ENCODE measurements at places on chromosomes 6 and 20.

- no peak for DNase-seq
Observed at GRCh38 chr6:42390228-42390934, 61.3 kb downstream of the TRERF1 start.

- DNase-seq = no peak
Observed at GRCh38 chr20:61233590-61233989, 18.5 kb upstream of the CDH4 start.

GRCh38 chr6:24445704-24446103, 43.0 kb downstream of the MRS2 start:
- no peak for DNase-seq

- DNase-seq = no peak
Observed at GRCh38 chr20:57592263-57593092, 27.7 kb downstream of the ZBP1 start.

DNA sequence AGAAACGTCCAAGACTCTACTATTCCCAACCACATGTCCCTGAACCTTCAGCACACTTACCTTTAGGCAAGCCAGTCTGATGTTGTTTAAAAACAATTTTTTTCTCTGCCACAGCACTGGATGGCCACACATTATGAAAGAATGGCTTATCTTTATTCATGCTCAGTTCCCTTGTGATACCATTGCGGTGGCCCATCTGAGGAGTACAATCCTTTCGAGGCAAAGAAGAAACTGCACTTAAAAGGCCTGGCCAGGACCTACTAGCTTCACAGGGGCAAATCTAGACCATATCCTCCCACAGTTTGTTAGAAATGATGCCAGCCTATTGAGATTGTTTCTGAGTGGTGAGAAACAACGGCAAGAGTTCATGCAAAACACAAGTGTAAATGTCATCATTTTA, 88.4 kb upstream of the PLEKHG1 start:
- no peak for DNase-seq

DNA sequence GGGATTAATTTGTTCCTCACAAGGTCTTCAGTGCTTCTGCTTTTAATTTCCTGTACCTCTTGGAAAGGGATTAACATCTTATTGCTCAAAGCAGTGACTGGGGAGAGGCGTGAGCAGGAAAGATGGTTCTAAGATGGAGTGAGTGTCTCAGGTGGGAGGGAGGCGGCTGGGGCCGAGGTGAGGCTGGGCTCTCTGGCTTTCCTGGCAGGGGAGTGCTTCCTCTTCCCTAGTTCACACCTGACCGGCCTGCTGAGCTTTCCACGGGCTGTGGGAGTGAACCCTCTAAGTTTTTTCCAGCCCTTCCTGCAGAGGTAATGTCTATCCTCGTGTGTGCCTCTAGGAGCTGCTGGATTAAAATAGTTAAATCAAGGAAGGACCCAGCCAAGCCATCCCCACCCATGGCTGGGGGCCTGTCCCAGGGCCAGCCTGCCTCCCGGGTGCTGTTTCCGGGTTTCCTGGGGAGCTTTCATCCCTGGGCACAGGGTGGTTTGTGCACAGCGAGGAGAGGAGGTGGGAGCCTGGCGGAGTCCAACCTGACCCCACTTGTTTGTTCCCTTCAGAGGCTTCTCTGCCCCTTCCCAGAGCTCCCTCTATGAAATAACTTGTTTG, 179.1 kb downstream of the TFAP2C start:
- no peak for DNase-seq

GRCh38 chr20:45052698-45053429, 48.1 kb downstream of the KCNS1 start:
- DNase-seq = no peak

DNA sequence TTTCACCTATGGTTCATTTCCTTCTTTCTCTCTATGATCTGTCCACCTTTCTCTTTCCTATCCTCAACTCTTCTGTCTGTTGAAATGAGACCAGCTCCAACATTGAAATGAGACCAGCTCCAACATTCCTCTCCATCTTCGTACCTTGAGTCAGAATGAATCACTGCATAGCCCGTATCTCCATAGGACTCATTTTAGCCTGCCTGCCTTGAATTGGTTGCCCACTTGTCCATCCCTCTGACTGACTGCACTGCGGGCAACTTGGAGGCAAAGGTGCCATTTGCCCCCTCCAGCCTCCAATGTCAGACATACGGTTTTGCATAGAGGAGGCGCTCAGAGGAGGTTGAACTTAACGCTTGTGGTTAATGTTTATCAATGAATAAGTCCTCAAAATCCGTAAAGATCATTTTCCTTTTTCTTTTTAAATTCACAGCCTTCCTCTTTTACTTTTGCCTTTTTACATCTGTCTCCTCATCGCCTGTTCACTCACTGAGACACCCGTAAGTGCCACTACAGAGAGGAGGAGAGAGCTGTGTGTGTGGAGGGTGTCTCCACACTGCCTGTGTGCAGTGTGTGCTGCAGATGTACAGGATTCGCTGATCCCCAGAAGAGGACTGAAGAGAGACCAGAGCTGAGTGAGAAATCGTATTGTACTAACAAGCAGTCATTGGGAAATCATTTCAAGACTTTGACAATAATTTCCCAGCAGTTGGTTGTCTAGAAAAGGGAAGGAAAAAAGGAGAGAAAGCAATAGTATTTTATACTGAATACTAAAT, 579.6 kb upstream of the MAP3K7 start:
- no peak for DNase-seq

- DNase-seq = no peak
Observed at GRCh38 chr20:21901470-21902275, 196.2 kb downstream of the PAX1 start.

GRCh38 chr6:7554533-7555275, 13.2 kb downstream of the DSP start:
- no peak for DNase-seq

- no peak for DNase-seq
Observed at GRCh38 chr6:168273441-168274036, 46.0 kb downstream of the DACT2 start.
